ENCODE measurements at places on chromosomes 7 and 10. TPM values are rescaled to one million over a fixed set of nuclear protein-coding genes. Genes with fewer than 3 reads are reported as not detected.

GRCh38 chr10:59944339-59944935 lies 38.1 kb upstream of the CCDC6 start:
- DNase-seq = no peak

GRCh38 chr10:6221971-6222751 lies 19.4 kb downstream of the PFKFB3 start:
- no peak for DNase-seq

DNA sequence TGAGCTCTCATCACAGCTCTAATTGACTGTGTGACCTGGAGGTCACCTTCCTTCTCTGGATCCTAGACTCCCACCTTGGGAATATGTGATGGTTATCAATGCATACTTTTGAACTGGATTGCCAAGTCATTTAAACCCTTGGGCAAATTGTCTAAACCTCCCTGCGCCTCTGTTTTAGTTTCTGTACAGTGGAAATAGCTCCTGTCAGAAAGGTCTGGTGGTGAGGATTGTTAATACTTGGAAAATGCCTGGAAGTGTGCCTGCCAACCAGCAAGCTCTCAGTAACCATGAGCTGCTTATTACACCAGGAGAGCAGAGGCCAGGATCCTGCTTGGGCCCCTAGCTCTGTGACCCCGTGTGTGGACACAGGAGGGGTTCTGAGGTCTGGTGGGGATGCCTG lies 108.7 kb upstream of the PPIF start:
- no peak for DNase-seq

GRCh38 chr10:77537720-77538373 lies 99.8 kb downstream of the KCNMA1 start:
- DNase-seq = no peak

DNA sequence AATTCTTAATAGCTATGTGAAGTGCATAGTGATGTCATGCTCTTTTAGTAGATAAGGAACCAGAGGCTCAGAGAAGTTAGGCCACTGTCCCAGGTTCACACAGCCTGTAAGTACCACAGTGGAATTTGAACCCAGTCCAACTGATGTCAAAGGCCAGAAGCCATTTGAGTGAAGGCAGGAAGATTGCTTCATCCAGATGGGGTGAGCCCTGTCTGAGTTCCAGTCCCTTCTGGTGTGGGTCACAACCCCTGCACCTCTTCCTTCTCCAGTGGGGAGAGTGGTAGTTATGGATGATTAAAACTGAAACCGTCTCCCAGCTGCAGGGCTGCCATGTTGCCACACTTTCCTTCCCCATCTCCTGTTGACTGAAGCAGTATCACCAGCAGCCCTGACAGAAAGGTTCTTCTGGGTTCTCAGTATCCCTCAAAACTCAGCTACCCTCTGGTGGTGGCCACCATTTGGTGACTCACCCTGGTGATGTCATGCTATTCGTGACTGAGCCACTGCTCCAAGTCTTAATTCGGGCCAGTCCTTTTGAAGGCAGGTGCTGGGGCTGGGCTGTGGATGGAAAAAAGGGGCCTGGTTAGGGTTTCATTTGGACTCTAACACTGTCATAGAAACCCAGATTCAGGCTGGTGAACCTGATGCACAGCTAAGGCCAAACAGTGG lies 1.5 kb upstream of the C10orf95 start:
- DNase-seq = no peak

The ZNF398 gene
- total RNA-seq = 4.9 TPM

Measured in pulmonary artery endothelial cell (primary cell).